ENCODE measurements at places on chromosomes 11 and 22.

DNA sequence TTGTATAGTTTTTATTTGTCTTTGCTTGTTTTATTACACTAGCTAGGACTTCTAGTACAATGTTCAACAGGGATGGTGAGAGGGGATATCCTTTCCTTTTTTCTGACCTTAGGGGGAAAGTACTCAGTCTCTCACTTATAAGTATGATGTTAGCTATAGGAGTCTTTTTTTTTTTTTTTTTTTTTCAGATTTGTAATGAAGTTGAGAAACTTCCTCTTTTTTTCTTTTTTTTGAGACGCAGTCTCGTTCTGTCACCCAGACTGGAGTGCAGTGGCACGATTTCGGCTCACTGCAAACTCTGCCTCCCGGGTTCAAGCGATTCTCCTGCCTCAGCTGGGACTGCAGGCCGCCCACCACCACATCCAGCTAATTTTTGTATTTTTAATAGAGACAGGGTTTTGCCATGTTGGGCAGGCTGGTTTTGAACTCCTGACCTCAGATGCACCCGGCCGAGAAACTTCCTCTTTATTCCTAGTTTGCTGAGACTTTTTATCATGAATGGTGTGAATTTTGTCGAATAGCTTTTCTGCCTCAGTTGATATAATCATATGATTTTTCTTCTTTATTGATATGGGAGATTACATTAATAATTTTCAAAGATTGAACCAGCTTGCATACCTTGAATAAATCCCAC lies 10.9 kb downstream of the TRIM22 start:
- no peak for DNase-seq

- DNase-seq: no peak
These were observed 19.6 kb upstream of the TP53I11 start for GRCh38 chr11:44970293-44970692.

GRCh38 chr22:49693416-49693815 lies 134.3 kb downstream of the BRD1 start:
- no peak for DNase-seq

DNA sequence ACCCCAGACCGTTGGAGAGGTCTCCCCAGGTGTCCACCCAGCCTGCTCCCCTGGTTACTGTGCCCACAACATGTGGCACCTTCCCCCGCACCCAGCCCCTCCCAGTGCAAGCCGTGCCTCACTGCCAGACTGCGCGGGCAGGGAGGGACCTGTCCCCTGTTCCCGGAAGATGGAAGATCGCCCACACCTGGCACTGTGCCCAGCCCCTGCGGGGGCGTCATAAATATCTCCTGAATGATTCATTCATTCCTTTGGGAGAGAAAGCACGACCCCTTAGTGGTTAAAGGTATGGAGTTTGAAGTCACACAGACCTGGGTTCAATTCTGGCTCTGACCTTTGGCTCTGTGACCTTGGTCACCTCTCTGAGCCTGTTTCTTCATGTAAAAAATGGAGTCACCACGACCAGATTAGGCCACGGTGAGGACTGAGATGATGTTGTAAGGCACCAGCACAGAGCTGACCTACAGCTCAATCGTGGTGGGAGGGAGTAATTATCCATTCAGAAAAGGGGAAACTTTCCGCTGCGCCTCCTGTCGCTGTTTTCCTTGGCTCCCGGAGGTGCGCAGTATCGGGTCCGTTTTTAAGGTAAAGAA lies 497 bp upstream of the SYT12 start:
- peak; percentile 35 for DNase-seq

DNA sequence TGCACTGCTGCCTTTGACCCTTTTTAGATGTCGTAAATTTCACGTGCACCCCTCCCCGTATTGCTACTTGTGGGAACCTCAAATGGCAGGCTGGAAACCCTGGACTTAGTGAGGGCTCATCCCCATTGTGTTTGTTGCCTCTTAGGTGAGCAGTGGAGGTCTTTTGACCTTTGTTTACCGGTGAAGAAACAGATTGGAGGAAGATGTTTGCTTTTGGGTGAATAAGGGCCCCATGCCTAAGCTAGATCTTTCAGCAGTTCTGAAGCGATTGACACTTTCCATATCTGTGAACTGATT lies 782 bp downstream of the SMARCB1 start:
- DNase-seq: no peak

DNA sequence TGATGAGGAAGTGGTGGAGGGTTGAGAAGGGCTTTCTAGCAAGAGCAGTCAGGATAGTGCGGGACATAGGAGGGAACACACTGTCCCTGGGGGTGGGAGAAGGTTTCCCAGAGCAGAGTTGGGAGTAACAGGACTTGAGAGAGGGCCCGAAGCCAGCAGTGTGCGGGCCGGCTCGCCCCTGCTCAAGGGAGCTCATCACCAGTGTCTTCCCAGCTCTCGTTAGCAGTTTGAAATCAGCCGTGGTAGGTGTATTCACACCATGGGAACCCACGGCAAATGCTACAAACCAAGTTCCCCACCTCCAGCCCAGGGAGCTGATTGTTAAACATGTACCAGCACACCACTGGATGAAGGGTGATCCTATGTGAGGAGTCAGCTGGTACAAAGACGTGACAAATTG lies 66.2 kb upstream of the EIF3D start:
- no peak for DNase-seq

GRCh38 chr11:14906578-14906977 lies 14.5 kb upstream of the CYP2R1 start:
- DNase-seq: no peak

DNA sequence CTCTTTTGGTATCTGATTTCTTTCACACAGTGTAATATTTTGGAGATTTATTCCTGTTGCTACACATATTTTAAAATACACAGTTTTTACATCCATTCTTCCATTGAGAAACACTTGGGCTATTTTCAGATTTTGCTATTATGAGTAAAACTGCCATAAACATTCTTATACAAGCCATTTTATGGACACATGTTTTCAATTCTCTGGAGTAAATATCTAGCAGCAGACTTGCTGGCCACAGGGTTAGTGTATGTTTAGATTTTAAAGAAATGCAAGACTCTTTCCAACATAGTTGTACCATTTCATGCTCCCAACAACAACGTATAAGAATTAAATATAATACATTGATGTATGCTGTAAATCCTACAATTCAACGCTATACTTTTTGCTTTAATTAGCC lies 360.8 kb upstream of the PITPNB start:
- DNase-seq: peak; percentile 57

DNA sequence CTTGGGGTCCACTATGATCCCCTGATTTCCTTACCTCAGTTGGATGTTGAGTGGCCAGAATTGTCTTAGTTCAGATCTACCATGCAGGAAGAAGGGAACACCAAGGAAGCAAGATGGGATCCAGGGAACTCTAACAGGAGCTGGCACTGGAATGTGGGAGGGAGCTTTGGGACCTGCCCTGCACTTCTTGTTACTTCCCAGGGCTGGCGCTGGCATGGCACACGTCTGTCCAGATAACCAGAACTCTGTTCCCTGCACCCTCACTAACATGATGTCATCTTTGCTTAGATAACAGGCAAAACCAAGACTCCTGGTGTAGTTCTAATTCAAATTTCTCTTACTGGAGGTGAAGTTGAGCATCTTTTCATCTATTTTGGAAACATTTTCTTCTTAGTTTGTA lies 550.0 kb downstream of the MN1 start:
- DNase-seq: no peak

DNA sequence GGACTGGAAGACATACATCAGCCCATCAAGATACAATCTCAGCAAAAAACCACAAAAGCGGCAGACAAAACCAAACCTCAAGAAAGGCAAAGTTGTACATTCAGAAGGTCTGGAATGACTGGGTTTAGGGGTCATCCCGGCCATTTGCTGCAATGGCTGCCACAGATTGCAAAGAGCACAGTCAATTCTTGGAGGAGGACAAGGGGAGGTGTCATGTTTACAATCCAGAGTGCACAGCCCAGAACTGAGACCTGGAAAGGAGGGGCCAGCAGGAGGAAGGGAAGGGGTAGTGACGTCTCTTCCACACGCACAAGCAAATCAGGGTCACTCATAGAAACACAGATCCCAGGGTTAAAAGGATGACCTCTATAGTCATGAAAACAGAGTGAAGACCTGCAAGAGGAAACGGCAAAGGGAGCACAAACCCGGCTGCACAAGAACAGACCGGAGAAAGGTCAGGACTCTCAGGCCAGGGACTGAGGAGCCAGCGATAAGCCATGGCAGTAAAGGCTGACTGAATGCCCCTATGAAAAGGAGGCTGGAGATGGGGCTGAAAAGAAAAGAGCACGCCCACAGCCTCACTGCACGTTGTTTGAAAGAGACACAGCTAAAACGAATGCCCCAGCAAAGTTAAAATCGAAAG lies 18.2 kb upstream of the MUC5AC start:
- DNase-seq: peak; percentile 6

- DNase-seq: no peak
These were observed 7.5 kb downstream of the OR6M1 start for GRCh38 chr11:123798513-123799252.

GRCh38 chr11:116454020-116454645 lies 318.7 kb downstream of the BUD13 start:
- peak; percentile 48 for DNase-seq

DNA sequence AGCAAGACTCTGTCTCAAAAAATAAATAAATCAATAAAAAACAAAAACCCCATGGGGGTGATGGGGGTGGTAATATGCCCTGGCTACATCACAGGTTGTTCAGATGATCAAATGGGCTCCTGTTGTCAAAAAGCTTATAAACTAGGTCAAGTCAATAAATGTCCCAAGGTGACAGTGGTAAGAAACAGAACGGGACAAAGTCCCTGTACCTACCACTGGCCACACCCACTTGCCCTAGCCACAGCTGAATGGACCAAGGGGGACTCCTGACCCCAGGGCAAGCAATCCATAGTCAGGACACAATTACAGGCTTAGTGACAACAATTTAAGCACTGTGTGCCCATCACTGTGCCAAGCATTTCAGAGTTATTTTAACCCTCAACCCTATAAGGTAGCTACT lies 6.0 kb downstream of the NAGA start:
- DNase-seq: no peak

DNA sequence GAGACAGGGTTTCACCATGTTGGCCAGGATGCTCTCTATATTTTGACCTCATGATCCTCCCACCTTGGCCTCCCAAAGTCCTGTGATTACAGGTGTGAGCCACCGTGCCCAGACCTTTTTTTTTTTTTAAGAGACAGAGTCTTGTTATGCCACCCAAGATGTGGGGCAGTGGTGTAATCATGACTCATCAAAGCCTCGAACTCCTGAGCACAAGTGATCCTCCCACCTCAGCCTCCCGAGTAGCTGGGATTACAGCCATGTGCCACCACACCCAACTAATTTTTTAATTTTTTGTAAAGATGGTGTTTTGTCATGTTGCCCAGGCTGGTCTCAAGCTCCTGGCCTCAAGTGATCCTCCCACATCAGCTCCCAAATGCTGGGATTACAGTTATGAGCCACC lies 37.9 kb downstream of the IZUMO1R start:
- no peak for DNase-seq

- peak; percentile 31 for DNase-seq
These were observed 13.5 kb downstream of the SGSM3 start for GRCh38 chr22:40383905-40384304.

DNA sequence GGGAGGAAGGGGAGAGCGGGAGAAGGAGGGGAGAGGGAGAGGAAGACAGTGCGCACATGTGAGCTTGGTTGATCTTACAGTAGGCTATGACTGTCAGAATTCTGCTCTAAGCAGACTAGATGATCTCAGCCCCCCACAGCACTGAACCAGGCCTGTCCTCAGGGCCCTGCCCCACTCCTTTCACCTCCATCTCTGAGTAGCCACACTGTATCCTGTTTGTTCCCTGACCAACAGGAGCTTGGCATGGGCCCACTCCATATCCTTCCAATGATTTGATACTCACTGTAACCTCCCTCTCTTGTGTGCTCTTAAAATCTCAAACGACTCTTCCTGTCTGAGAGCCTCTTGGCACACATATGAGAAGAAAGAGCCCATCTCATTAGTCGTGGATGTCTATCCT lies 86.1 kb upstream of the PARVA start:
- no peak for DNase-seq

- DNase-seq: no peak
These were observed 29.5 kb downstream of the TREH start for GRCh38 chr11:118649941-118650340.

- DNase-seq: peak; percentile 75
These were observed 82.3 kb upstream of the PHOX2A start for GRCh38 chr11:72326151-72326848.

DNA sequence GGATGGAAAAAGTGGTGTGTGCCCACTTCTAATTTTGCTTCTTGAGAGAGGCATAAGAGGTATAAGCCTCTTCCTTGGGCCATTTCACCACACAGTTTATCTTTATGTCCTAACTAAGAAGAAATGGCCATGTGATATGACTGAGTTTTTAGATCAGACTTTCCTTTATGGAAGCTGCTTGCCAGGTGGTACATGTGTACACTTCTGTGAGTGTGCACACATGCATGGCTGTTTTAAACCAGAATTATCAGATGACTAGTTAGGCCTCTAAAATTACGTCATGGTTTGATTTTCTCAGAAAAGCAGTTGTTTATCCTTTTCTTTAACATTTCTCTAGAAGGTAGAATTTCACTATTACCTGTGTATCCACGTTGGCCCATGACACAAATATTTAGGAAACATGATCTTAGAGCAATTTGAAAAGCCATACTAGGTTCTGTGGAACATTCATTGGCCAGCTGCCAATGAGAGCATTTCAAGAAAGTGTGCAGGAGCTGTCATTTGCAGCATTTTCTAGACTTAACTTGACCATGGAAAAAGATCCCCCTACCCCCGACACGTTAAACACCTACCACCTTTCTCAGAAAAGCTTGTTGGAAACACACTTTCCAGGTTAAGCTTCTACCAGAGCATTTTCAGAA lies 109.2 kb upstream of the GAL start:
- no peak for DNase-seq

DNA sequence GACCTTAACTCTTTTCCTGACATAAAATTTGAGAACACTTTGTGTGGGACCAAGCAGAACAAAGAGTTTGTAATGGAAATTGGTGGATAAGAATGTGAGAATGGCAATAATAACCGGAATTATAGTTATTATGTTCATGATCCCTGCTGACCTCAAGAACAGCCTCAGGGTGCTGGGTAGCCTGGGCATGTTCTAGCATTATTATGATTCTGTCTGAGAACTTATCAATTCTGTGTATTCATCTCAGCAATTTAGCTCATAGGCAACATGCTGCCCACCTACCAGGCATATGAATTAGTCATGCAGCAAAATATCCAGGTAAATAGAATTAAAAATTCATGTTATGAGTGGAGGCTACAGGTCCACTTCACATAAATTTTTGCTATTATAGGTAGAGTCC lies 61.9 kb downstream of the CTSC start:
- no peak for DNase-seq

DNA sequence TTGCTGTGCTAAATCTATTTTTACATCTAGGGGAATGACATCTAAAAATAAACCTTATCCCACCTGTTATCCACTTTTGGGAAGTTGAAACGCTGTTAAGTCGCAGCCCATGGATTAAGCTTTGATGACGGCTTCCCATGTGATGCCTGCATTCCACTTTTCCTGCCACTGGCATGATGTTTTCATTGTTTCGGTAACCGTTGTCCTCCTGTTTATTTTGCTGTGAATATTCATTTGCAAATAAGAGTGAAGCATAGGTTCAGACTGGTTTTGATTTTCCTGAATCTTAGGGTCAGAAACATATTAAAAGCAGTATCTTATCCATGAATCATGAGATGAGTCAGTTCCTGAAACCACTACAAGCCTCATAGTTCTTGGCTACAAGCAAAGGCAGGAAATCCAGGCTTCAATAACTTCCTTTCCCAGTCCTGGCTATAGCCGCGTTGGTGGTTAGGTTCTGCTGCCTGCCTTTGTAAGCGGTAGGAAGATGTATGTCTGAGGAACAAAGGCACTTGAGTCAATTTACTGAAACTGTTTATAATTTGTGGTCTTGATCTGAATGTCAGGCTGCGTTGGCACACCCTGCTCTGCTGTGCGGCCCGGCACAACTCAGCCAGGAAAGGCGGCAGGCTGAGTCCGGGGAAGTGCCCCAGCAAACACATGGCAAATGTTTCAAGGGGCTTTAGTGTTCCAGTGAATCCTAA lies 19.4 kb downstream of the TEAD1 start:
- DNase-seq: peak; percentile 98

Measured in fibroblast of skin of abdomen (primary cell).